ENCODE measurements at places on chromosomes 3 and 15. TPM values are rescaled to one million over a fixed set of nuclear protein-coding genes. Genes with fewer than 3 reads are reported as not detected.
A peak's percentile ranks its signal among the peaks of the same experiment; 100 is the strongest.

DNA sequence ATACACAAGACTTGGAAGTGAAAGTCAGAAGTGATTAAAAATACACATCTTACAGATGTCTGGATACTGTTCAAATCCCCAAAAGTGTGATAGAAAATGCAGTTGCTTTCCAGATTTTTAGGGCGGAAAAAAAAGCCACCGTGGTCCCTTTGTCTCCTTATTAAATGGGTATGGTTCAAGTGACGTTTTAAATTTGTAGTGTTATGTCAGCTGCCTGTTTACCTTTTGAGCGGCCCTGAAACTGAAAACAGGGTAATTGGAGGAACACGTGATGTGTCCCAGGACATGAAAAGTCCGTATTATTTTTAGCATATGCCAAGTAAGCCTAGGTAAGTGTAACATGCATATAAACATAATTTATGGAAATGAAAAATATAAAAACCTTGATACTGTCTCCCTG lies 109.0 kb upstream of the PDZRN3 start:
- DNase-seq, result no peak

Gene LYZL4
- total RNA-seq, result not detected

DNA sequence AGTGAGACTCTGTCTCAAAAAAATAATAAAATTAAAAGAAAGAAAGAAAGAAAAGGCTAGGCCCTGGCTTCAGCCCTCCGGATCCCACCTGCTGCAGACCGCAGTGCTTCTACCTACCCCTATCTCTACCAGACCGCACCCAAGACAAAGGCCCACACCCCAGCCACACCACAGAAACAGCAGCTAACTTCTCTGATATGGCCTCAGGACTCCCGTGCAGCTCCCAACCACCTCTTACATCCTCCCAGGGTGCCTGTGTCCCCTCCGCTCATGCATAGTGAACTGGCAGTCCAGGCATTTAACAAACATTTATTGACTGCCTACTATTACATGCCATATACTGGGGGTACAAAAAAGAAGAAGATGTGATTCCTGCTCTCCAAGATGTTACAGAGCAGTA lies 6.9 kb upstream of the HTR3C start:
- no peak for DNase-seq

DNA sequence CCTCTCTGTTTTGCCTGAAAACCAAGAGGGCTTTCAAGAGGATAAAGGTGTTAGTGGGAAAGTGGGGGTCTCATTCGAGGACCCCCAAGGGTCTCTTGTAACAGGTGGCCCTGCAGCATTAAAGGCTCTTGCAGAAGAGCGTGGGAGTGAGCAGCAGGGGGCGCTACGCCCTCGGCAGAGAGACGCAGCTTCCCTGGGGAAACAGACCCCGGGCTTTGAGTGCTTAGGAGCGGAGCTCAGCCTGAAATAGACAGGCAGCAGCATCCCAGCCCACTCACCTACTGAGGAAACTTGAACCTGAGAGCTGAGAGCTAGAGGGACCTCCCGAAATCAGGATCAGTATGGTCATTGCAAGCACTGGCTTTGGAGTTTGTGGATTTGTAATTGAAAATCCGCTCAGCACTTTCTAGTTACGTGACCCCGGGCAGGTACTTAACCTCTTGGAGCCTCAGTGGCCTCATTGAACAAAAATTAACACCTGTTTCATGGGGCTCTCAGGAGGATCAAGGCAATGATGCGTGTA lies 25.7 kb downstream of the RPLP1 start:
- DNase-seq, result peak; percentile 41

DNA sequence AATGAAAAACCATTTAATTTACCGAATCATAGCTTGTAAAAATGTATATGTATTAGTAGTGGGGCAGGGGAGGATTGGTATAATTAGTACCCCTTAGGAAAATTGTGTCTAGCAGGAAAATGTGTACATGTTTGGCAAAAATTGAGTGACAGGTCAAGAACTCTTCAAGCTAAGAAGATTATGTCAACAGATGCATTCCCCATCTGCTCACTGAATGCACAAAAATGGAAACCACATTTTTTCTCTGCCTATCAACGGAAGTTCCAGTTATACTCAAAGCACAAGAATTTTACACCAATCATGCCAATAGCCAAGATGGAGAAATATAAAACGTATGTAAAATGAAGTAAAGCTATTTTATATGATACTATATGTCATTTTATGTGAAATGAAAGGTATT lies 377.8 kb downstream of the KCNH8 start:
- no peak for DNase-seq

- no peak for DNase-seq
Measured at GRCh38 chr15:39132070-39132469, 448.8 kb upstream of the THBS1 start.

GRCh38 chr15:77637851-77638692 lies 5.4 kb upstream of the LINGO1 start:
- no peak for DNase-seq

DNA sequence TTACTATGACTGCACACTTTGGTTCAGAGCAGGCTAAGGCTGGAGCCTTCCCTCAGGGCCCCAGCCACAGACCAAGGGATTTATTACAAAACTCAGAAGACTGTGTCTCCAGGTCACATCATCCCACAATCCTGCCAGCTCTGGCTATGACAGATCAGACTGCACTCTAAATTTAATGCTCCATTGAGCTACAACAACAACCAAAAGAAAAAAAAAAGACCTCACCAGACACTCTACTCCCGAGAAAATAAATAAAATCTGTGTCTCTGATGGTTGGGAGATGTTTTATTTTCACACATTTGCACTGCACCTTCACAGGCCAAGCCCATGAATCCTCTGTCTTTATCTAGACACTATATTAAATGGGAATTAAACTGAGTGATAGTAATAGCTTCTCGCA lies 50.8 kb upstream of the CTNNB1 start:
- DNase-seq, result no peak

Gene HTR3E
- total RNA-seq, result not detected

DNA sequence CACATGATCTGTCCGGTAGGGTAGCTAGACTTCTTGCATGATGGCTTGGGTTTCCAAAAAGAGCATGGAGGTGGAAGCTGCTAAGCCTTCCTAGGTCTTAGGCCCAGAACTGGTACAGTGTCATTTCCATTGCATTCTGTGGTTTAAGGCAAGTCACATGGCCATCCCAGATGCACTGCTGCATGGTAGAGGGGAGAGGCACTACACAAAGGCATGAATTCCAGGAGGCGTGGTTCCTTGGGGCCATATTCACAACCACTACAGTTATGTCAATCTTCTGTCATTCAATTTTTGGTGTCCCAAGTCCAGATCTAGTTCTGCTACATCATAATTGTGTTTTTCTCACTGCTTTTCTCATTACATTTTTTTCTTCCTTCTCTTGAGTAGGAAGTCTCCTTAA lies 122.2 kb upstream of the CHRM5 start:
- no peak for DNase-seq

DNA sequence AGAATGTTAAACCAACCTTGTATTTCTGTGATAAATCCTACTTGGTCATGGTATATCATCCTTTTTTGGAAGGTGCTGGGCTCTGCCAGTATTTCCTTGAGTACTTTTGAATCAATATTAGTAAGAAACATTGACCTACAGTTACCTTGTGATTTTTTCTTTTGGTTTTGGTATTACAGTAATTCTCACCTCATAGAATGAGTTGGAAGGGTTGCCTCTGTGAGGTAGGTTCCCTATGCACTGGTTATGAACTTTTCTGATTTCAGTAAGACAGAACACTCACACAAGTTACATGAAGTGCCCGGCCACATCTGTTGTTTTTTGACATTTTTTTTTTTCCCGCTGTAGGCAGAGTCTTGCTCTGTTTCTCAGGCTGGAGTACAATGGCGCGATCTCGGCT lies 20.0 kb downstream of the PCCB start:
- DNase-seq, result no peak

DNA sequence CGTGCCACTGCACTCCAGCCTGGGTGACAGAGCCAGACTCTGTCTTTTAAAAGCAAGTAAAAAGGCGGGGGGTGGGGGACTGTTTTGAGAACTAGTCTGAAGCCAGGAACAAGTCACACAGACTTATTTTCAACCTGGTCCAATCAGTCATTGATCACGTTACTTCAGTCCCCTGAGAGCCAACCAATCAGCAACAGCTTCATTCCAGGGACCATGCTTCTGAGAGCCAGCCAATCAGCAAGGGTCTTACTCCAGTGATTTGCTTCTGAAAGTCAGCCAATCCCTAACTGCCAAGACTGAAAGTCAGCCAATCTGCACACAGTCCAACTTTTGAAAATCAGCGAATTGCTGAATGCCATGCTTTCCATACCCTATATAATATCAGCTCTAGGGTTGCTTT lies 48.6 kb upstream of the C15orf39 start:
- DNase-seq, result peak; percentile 52

DNA sequence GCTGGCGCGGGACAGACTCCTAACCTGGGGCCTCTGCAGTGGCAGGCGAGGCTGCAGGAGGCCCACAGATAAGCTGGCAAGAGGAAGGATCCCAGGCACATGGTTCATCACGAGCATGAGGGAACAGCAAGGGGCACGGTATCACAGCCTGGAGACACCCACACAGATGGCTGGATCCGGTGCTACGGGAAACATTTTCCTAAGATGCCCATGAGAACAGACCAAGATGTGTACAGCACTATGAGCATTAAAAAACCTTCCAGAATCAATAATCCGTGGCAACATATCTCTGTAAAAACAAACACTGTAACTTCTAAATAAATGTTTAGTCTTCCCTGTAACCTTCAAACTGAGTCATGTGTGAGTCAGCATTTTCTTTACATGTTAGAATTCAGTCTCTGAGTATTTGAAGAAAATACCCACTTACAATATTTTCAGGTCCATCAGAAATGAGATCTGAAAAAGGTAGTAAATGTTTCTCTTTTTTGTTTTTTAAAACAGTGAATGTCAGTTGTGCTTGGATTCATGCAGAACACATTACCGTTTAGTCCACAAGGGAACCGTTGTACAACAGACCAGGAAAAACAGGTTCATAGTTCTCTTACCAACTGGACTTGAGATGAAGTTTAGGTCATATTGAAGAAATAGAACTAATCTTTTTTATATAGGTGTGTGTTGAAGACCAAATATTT lies 75.9 kb downstream of the BOC start:
- DNase-seq, result no peak

DNA sequence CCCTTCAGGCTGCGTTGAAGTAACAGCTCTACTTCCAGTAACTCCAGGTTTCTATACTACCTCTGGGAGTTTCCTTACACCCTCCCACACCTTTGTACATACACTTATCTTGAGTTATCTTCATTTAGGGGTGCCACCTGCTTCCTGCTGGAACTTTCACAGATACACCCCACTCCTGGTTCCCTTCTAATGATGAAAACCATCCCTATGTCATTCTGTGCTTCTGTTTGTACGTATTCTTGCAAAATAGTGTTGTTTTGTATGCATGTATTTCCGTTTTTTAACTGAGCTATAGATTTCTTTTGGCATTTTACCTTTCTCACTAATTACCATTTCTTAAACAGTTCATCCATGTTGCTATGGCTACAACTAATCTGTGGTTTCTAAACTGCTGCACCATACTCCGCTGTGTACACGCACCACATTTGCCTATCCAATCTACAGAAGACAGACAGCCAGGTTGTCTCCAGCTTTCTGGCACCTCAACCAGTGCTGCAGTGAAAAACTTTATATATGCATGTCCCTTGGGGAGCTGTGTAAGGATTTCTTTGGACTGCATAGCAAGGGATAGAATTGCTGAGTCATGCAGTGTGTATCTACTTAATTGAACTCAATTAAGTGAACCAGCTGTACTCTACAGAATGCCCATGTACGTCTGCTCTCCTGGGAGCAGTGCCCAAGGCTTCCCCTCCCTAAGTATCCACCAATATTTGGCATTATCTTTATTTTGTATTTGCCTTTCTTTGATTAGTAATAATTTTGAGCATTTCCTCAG lies 61.4 kb upstream of the ST8SIA2 start:
- no peak for DNase-seq

DNA sequence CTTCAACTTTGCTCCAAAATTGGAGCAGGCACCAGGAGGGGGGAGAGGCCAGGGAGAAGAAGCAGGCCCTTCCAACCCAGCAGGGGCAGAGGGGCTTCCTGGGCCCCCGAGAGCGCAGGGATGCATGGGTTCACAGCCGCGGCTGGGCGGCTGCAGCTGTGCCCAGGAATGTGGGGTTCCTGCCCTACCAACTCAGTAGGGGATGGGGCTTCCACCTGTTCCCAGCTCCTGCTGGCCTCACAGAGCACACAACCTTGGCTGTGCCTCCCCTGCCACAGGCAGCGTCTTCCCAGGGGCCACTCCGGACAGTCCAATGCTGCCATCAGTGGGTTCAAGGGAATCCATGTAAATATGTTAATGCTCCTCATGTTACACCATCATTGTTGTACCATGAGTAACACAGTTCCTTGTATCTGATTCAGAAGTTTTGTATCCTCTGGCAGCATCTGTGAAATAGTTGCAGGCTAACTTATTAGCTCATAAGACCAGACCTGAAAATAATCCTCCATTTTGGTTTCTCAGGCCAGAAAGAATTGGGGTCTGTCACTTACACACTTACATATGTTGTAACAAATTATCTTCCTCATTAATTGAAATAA lies 12.1 kb upstream of the SIAH2 start:
- DNase-seq, result no peak

Data from CD4-positive, alpha-beta T cell (primary cell).